ENCODE measurements at places on chromosomes 4 and X. TPM values are rescaled to one million over a fixed set of nuclear protein-coding genes. Genes with fewer than 3 reads are reported as not detected.

DNA sequence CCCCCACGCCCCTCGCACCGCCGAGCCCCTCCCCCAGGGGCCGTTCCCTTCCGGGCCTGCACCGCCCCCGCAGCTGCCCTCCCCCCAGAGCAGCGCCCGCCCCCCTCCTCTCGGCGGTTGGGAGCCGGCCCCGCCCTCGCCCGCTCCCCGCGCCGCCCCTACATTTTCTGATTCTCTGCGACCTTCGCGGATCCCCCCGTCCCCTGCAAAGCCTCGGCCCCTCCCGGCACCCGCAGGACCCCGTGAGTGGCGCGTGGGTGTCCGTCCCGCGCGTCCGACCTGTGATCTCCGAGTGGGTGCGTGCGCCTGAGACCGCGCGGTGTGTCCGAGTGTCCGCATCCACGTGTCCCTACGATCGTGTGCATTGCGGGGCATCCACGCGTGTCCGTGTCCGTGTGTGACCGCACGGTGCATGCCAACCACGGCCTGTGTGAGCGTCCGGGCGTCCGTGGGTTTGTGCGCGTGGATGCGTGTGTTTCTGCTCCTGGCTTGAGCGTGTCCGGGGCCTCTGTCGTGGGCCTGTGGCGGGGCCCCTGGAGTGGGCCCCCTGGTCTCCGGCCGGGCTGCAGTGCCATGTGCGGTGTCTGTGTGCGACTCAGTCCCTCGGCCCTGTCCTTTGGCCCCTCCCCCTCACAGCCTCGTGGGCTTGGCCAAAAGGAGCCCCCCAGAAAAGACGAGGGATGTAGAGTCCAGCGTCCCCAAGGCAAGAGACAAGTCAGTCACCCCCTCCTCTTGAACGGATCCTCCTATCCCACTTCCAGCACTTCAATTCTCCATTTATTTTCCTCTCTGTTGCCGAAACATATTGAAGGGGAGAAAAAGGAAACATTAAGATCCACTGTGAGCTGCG lies 8.8 kb upstream of the NKX1-1 start:
- DNase-seq, result no peak

DNA sequence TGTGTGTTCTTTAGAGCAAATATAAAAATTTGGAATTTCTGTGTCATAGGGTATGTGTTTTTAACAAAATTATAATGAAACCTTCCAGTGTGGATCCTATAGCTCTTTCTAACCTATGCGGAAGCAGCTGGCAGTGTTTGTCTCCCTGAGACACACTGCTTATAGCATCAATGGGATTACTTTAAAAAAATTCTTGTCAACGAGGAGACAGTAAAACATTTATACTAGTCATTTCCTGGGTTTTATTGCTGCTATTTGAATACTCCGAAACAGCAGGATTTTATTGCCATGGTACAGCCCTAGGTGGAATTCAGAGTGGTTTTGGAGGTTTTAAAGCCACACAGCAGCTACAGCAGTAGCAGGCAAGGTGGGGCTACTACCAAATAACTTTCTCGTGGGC lies 145.1 kb upstream of the IL1RAPL2 start:
- no peak for DNase-seq

DNA sequence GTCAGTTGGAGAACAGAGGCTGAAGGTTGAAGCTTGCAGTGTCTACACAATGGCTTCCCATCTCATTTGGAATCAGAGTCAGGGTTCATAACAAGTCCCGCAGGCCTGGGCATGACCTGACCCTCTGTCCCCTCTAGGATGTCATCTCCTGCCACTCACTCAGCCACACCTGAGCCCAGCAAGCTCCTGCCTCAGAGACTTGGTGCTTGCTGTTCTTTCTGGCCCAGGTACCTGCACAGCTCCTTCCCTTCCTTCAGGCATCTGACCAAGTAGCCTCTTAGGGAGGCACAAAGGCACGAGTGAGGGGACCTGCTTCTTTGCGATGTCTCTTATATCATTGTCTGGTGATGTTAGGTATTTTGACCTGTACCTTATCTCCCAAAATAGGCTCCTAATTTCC lies 9.0 kb downstream of the ZBTB49 start:
- no peak for DNase-seq

- no peak for DNase-seq
Measured at GRCh38 chrX:7143076-7143475, 4.4 kb upstream of the STS start.

- DNase-seq, result no peak
Measured at GRCh38 chrX:66016905-66017658, 22.8 kb downstream of the VSIG4 start.

GLRA3 gene
- total RNA-seq, result not detected

ANKRD37 gene
- total RNA-seq, result 31.0 TPM

P2RY8 gene
- 158 TPM for total RNA-seq

MAEA gene
- total RNA-seq, result 77.7 TPM
